ENCODE measurements at places on chromosomes 7 and 10.
A peak's percentile ranks its signal among the peaks of the same experiment; 100 is the strongest.

DNA sequence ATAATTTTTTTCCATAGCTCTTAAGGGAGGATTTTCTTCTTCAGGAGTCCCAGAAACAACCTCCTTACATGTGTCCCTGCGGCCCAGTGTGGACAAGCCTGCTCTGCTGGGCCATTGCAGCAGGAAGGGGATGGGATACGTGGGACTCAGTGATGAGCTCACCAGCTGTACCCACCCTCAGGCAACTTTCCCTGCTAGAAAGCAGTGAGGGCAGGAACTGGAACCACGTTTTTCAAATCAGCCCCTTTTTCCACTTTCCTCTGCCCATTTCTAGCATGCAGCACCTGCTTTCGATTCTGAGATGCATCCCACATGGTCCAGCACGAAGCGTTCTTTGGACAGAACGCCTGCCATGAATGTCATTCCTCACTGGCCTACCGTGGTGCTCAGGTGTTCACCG, 232.7 kb downstream of the KLF6 start:
- no peak for DNase-seq

DNA sequence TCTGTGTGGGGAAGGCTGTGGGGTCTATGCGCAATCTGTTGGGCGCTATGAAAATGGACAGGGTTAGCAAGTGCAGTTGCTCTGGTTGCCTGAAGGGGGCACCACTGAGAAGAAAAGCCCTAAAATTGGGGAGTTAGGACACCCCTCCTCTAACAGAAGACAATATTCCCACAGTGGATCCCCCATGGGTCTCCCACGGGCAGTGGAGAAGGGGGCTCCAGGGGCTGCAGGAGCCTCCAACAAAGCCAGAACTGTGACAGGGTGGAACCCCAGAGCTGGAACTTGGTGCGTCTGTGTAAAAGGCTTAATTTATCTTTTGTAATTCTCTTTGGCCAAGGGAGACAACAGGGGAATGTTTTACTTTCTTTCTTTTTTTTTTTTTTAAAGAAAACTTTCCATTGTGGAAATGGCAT, 12.5 kb upstream of the COL13A1 start:
- DNase-seq: no peak

GRCh38 chr7:84714765-84715164, 472.1 kb downstream of the SEMA3D start:
- no peak for DNase-seq

GRCh38 chr7:124051681-124052377, 19.0 kb upstream of the TMEM229A start:
- DNase-seq: no peak

DNA sequence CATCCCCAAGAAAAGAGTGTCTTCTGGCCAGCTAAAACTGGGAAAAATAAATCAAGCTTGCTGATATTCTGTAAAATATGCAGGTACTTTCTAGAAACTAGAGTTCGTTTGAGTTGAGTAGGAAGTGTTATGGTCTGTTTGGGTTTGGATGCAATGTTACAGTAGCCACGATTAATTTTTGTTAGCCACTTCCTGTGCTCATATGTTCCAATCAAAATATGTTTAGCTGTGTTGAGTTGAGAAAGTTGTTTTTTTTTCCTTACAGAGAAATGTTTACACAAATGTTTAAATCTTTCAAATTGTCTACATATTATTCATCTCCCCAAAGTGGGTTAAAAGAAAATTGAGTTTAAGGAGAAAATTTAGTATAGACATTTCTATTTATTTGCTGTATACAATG, 11.3 kb upstream of the LAMB1 start:
- DNase-seq: no peak

GRCh38 chr10:103605359-103606096, 112.0 kb downstream of the NEURL1 start:
- peak; percentile 55 for DNase-seq

DNA sequence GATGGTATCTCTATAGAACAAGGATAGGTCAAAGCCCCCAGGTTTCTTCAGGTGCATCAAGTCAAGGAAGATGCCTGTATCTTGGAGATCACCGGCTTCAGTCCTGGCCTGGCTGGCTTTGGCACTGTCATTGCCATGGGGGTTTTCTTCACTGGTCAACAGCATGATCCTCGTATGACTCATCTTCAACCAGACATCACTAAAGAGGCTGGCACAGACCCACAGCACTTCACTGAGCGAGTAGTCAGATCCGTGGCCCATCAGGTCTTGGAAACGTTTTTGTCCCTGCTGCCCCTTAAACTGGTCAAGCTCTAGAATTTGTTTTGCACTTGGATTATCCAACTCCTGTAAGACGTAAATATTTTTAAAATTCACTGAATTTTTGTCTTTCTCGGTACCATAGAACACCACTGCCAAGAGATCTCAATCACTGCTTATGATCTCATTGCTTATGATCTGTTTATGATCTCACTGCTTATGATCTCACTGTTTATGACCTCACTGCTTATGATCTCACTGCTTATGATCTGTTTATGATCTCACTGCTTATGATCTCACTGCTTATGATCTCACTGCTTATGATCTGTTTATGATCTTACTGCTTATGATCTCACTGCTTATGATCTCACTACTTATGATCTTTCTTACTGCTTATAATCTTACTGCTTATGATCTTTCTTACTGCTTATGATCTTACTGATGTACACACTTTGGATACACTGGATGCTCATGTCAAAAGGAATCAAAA, 135.2 kb downstream of the CYP26A1 start:
- no peak for DNase-seq

GRCh38 chr10:125146791-125147579, 13.4 kb downstream of the CTBP2 start:
- DNase-seq: no peak

DNA sequence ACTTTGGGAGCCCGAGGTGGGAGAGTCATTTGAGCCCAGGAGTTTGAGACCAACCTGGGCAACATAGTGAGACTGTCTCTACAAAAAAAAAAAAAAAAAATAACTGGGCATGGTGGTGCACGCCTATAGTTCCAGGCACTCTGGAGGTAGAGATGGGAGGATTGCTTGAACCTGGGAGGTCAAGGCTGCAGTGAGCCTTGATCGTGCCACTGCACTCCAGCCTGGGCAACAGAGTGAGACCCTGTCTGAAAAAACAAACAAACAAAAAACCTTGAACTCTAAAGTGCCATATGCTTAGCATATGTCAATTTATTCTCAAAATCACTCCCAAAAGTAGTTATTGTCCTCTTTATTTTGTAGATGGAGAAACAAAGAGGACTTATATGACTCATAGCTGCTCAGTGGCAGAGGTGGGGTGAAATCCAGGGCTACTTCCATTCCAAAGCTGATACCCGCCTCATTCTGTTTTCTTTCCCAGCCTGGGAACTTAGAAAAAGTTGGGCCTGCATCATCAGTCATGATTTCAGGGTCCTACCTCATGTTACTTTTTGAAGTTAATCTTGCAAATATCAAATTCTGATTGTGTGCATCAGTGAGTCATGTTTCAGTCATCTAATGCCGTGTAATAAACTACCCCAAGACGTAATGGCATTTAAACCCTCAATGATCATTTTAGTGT, 13.3 kb downstream of the DHTKD1 start:
- no peak for DNase-seq

DNA sequence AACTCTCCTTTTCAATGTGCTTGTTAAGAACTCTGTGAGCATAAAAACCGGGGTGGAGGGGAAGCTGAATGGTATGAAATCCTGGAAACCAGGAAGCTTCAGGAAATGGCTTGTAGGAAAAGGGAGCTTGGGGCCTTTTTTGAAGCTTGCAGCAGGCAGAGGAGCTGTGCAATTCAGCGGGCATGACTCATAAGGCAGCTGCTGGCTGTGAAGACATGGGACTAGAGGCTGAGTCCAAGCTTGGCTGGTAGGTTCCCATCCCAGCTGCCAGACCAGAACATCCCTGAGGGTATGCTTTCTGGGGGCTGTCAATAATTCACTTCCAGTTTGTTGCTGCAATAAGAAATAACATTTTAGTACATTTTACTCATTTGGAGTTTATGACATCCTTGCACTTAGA, 36.8 kb upstream of the CDC14C start:
- DNase-seq: no peak

DNA sequence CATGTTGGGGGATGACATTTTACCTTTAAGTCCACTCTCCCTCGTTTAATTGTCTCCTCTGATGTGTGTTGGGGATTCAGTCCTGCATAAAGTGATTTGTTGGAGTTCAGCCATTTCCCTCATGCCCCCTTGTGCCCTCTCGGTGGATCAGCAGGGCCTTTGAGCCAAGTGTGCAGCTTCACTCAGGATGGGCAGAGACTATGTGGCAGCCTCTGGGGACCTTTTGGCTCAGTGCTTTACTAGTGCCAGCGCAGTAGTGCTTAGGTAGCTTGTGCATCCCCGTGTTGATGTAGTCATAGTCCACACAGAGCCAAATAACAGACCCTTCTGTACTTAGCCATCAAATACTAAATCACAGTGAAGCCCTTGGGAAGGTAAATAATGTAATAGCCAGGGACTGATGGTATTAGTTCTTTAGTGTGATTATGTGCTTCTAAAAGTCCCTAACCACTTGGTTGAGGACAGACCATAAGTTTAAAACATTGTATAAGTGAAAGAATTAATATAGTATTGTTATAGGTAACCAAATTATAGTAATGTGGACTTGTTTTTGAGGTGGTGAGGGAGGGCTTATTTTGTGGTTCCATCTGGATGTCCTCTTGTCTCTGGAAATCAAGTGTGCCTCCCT, 11.4 kb downstream of the BUB3 start:
- DNase-seq: no peak

DNA sequence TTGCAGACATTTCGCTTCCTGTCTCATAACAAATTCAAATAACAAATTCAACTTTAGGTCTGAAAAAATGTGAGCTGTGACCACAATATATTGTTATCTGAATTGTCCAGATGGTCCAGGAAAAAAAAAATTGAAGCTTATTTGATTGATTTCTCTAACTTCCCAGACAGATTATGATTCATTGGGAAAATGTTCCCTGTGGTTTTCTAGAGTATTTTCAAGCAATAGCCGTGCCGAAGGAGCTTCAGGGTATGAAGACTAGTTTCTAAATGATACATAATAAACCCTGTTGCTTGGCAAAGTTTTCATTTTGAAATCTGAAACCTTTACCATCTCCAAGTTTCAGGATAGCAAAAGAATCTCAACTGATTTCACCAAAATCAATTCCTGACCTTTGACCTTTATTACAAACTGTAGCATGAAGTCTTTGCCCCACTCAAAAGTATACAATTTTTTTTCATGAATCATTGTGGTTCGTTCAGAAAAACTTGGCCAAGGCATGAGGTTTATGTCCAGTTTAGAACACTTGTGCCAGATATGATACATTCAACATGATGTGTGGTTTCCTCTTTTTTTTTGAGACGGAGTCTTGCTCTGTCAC, 109.9 kb downstream of the JCAD start:
- DNase-seq: no peak

- no peak for DNase-seq
These were observed 17.7 kb upstream of the FXYD4 start for GRCh38 chr10:43353495-43354329.

DNA sequence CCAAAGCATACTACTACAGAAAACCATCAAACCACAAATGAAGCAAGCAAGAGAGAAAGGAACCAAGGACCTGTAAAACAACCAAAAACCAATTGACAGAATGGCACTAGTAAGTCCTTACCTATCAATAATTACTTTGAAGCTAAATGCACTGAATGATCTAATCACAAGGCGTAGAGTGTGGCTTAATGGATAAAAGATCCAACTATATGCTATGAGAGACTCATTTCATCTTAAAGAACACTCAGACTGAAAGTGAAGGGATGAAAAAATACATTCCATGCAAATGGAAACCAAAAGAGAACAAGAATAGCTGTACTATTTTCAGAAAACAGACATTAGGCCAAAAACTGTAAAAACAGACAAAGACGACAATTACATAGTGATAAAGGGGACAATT, 70.7 kb downstream of the CRPPA start:
- DNase-seq: no peak

GRCh38 chr7:30914596-30914995, 2.9 kb downstream of the AQP1 start:
- peak; percentile 6 for DNase-seq

DNA sequence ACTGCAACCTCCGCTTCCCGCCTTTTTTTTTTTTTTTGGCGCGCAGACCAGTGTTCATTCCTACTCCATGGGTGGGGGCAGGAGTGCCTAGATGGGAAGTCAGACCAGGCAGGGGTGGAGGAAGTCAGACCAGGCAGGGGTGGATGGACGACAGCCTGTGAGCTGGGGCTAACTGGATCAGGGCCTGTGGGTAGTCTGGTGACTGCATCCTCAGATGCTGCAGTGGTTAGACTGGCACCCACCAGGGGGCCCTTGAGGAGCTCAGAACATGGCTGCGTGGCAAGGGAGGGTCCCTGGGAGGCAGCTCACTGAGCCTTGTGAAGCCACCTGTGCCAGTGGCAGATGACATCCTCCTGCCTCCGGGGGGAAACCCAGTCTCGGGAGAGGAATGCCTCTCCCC, 35.1 kb downstream of the RCC1L start:
- DNase-seq: no peak

GRCh38 chr10:63770523-63770922, 249.3 kb downstream of the REEP3 start:
- no peak for DNase-seq

All from stimulated activated naive CD8-positive, alpha-beta T cell treated with anti-CD3 and anti-CD28 coated beads, Interleukin-15, Interleukin-2, amounts not matched to agents 100 U/mL and 50 U/mL, for 24 hours (primary cell).